ENCODE measurements at places on chromosomes 7 and 10.

DNA sequence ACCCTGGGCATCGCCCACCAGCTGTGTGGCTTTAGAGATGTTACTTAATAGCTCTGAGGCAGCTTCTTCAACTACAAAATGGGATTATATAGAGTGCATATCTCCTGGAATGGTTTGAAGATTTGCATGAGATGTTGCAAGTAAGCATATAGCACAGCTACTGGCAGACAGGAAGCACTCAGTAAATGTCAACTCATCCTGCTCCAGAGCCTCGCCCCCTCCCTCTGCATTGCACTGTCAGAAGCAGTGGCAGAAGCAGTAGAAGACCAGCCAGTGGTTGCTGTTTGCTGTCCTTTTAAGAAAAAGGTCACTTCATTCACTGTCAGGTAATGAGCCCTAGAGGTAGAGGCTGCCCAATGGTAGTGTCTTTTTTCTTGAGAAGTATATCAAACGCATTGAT lies 180.0 kb upstream of the GHITM start:
- DNase-seq: no peak

DNA sequence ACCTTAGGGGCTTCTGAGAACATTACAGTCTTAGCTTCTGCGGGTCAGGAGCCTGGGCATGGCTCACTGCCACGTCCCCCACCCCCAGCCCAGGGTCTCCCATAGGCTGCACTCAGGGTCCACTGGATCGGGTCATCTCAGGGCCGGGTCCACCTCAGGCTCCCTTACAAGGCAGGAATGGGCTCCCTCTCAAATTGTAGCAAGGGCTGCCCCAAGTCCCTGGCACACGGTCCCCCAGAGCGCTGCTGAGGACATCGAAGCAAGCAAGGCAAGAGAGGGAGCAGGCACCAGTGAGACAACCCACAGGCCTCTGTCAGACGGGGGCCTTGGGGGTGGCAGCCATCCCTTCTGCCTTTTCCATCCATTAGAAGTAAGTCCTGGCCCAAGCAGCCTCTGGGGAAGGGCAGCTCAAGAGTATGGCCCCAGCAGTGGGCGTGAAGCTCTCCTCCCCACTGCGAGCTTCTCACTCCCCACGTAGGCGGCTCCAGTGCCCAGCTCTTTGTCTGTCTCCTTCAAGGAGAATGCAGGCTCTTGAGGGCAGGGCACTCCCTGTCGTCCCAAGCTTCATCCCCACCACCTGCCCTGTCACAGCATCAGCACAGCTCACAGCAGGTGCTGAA lies 18.0 kb upstream of the RET start:
- DNase-seq: no peak

DNA sequence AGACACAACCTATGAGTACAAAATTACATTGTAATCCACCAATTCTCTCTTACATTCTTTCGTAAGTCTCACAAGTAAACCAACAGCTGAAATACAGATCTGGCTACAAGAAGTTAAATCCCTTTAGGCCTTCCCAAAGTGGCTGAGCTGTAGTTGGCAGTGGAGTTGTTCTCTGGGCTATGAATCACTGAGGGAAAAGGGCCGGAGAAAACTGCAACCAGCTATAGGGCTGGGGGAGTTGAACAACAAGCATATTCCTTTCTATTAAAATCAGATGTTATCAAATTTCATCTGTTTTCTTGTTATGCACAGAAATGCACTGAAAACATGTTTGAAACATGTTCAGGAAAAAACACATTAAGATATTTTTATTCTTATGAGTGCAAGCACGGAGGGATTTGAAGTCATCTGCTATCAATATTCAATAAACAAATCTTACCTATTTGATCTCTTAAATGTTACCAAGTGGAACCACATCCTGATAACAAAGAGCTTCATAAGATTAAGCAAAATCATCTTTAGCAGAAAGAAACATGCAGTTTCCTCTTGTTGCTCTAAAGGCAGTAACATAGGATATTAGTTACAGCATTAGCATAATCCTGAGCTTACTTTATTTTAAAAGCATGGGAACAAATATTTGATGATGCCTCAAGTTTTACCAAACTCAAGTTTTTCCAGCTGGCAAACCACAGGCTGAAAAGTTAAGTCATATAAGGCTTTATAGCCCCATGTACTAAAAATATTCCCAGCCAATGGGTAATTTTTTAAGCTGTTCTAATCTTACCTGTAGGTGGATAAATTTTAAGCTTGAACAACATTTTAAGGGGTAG lies 212.7 kb downstream of the TAX1BP1 start:
- no peak for DNase-seq

DNA sequence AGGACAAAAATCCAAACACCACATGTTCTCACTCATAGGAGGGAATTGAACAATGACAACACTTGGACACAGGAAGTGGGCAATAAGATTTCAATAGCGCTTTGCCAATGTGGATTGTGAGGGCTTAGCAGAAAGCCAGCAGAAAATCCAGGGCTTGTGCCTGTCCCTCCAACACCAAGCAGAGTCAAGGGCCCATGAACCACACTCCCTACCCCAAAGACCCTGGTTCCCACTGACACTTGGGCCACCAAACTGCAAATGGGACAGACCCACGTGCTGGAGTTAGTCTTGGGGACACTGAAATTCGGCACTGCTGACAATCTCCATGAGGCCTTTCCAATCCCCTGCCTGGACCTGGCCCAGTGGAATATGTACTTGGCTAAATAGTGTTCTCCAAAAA lies 67.0 kb downstream of the GRID1 start:
- DNase-seq: no peak

DNA sequence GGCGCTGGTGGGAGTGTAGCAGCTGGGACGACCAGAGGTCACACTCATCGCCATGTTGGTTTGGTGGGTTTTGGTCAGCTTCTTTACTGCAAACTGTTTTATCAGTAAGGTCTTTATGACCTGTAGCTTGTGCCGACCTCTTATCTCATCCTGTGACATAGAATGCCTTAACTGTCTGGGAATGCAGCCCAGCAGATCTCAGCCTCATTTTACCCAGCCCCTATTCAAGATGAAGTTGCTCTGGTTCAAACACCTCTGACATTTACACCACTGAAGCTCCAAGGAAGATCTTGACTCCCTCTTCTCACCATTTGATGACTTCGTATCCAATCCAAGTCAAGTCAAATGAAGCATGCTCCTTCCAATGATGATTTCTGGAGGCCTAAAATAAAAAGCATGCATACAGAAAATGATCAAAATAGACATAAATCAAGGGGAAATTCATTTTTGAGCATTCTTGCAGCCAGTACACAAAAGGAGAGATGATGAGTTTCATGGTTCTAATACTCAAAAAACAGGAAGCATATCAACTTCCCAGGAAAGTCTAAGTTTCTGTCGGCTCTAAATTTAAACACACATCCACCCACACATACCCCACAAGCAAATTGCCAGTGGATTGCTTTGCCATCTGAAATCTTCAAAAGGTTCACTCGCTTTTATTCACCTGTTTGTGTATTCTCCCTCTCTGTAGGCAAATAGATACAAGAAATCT lies 2.4 kb upstream of the PSMG3 start:
- no peak for DNase-seq

GRCh38 chr7:38817526-38817925 lies 91.5 kb downstream of the VPS41 start:
- DNase-seq: no peak

DNA sequence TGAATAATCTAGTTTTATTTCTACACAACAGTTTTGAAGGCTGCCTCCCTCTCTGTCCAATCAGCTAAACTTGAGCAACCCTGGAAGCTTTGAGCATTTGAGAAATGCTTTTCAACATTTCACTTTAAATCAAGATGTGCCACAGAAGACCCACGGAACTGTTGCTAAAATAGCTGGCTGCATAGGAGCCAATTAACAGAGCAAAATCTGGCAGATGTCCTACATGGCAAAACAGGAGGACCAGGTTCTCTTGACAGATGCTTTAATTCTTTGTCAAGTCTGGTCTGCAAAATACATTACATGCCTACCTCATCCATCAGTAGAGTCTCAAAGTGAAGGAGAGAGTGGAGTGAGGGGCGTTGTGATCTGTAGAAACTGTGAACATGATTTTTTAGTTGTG lies 185.9 kb downstream of the DPY19L1 start:
- no peak for DNase-seq

- no peak for DNase-seq
Measured at GRCh38 chr10:50470345-50470744, 153.4 kb downstream of the SGMS1 start.
